Activated naive CD4-positive, alpha-beta T cell (primary cell): ENCODE measurements at places on chromosomes 11 and 22.
A peak's percentile ranks its signal among the peaks of the same experiment; 100 is the strongest.

GRCh38 chr11:86663761-86664160, 8.7 kb downstream of the ME3 start:
- no peak for DNase-seq

GRCh38 chr22:26168939-26169314, 335 bp upstream of the SEZ6L start:
- DNase-seq = no peak

DNA sequence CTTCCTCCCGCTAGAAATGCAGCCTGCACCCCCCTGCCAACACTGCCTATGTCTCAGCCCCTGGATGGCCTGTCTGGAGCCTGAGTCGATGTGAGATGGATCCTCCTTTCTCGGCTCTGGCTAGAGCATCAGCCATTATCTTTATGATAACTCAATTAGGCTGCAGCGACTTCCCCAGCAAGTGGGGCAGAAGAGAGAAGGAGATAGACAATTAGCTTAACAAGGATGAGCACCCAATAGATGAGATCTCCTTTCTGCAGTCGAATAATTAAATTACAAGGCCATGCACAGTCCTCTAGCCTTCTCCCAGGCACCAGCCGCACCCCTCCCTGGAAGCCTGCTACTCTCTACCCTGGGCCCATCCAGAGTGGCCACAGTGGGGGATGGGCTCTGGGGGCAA, 179.3 kb downstream of the CEP164 start:
- DNase-seq = no peak

- DNase-seq = no peak
These were observed 294.4 kb downstream of the MN1 start for GRCh38 chr22:27507111-27507611.

GRCh38 chr22:45006111-45006963, 3.5 kb downstream of the PHF21B start:
- DNase-seq = no peak

DNA sequence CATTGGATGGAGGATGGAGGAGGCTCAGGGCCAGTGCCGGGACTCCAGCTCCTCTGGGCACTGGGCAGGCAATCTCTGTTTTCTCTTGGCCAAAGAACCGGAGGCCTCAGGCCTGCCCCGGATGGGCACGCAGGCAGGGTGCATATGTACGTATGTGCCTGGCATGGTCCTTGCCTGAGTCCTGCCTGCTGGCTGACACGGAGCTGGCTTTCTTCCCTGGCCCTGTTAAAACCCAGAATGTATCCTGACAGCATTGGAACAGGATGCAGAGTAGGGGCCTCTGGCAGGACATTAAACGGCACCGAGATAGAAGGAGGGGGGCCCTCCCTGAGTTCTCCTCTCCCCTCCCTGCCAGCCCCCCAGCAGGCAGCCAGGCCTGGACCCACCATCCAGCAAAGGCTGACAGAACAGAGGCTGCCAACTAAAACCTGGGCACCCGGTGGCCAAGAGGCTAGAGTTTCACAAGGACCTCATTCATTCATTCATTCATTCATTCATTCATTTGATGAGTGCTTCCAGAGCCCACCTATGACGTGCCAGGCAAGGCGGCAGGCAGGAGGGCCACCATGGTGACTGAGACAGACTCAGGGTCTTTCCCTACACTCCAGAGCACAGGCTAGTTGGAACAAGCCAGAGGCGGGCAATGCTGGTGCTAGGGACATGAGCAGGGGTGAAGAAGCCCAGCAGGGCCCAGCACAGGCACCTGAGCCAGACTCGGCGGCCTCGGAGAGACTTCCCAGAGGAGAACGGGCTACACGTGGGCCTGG, 28.8 kb downstream of the FLRT1 start:
- no peak for DNase-seq

DNA sequence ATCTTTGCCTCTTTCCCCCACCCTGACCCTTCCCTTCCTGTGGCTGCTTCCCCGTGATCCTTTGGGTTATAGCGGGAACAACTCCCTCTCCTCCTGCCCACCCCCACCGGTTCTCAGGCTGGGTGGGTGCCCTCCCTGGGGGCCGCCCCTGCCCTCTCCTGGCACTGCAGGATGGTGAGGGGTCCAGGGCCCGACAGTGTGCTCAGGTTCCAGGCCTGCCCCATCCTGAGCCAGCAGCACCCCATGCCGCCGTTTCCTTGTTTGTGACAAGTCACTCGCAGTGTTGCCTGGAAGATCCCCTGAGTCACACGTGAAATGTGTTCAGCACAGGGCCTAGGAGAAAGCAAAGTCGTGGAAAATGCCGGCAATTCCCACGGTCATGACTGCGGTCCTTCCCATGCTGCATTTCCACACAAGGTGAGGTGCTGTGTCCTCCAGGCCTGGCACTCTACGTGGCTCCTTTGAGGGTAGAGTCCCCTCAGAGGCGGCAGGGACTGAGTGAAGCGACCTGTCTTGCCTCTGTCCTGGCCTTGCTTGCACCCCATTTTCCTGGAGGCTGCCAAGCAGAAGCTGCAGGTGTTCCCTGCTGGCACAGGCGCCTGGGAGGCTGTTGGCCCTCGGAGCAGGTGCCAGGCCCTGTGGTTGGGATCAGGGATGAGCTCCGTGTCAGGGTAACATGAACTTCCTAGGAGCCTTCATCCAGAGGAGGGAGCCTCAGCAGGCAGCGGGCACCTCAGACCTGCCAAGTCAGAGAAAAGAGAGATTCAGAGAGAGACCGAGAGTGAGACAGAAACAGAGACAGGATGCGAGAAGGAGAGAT, 80.5 kb upstream of the LINC01488 start:
- no peak for DNase-seq

GRCh38 chr11:9150926-9151325, 59.5 kb upstream of the SCUBE2 start:
- DNase-seq = no peak

DNA sequence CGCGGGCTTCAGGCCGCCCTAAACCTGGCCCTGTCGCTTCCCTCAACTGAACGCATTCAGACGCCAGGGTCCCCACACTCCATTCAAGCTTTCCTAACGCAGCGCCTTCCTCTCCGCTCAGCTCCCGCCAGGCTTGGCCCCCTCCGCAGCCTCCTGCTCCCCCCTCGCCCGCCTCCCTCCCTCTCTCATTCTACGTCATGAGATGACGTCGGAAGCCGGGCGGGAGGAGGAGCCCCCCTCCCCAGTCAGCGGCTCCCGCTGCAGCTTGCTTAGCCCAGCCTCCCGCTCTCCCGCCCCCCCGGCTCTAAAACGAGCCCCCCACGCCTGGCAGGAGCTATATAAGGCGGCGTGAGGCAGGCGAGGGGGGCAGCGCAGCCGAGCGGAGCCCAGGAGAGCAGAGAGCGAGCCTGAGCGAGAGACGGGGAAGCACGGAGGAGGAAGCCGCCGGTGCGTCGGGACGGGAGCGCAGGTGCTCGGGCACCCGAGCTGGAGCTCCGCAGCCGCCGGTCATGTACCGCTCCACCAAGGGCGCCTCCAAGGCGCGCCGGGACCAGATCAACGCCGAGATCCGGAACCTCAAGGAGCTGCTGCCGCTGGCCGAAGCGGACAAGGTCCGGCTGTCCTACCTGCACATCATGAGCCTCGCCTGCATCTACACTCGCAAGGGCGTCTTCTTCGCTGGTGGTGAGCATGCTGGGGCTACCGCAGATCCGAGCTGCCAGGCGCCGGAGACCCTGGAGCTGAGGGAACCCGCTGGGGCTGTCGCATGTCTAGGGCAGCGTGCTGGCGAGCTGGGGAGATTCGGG, at the start of gene NPAS4:
TSS of gene NPAS4 (plus strand) at position 365 of the 806 bp plus-strand sequence. CDS start at position 510, 145 bp downstream.
- DNase-seq = no peak

DNA sequence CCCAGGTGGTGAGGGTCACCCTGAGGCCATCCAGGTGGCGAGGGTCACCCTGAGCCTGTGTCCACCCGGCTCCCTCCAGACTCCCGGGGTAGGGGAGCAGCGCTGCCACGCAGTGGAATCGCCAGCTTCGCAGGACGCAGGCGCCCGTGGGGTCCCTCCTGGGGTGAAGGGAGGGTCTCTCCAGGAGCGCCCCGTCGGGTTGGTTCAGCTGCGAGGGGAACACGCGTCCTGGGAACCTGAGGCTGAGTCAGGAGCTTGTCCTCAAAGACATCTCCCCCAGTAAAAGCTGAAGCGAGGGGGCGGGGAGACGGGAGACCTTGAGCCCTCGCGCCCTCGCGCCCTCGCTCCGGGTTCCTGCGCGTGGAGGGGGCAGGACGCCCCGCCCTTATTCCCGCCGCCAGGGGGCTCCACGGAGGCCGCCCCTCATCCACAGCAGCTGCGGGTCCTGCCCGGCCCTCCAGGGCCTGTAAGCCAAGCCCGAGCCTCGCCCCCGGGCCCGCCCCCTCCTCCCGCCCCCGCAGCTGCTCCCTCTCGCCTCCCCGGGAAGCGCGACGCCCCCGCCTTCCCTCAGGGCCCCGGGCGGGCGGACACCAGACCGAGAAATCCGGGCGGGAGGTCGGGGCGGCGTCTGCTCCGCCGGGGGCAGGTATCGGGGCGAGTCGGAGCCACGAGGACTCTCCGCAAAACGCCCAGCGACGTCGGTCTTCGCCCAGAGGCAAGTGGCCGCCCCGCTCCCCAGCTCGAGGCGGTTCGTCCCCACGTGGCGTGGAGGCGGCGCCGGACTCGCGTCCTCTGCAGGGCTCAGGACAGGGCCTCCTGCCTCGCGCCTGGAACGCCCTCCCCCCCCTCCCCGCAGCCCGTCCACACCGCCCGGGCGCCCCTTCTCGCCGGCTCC, 22.8 kb downstream of the PIM3 start:
- peak; percentile 39 for DNase-seq

DNA sequence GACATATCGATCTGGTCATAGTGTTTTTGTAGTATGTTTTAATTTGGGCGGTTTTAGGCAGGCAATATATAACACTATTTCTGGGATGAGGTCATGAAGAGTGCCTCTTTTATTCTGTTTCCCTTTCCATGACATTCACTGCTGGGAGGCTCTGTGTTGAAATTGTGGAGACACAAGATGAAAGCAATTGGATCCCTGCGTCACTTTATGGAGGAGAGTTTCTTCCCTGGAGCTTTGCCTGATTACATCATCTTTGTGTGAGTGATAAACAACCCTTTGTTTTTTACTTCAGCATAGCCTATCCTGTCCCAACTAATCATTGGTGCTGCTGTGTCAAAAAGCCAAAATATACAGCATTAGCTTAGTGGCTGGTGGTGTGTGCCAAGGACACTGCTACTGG, 48.6 kb downstream of the PARVG start:
- DNase-seq = no peak

GRCh38 chr11:23653071-23653675, 792.9 kb upstream of the CCDC179 start:
- no peak for DNase-seq

GRCh38 chr11:47724041-47724729, 9.0 kb upstream of the AGBL2 start:
- no peak for DNase-seq

- DNase-seq = no peak
These were observed 17.9 kb downstream of the BPIFC start for GRCh38 chr22:32446321-32446720.
